Eye (tissue), 1 donor: ENCODE measurements at places on chromosomes 11 and 22.

DNA sequence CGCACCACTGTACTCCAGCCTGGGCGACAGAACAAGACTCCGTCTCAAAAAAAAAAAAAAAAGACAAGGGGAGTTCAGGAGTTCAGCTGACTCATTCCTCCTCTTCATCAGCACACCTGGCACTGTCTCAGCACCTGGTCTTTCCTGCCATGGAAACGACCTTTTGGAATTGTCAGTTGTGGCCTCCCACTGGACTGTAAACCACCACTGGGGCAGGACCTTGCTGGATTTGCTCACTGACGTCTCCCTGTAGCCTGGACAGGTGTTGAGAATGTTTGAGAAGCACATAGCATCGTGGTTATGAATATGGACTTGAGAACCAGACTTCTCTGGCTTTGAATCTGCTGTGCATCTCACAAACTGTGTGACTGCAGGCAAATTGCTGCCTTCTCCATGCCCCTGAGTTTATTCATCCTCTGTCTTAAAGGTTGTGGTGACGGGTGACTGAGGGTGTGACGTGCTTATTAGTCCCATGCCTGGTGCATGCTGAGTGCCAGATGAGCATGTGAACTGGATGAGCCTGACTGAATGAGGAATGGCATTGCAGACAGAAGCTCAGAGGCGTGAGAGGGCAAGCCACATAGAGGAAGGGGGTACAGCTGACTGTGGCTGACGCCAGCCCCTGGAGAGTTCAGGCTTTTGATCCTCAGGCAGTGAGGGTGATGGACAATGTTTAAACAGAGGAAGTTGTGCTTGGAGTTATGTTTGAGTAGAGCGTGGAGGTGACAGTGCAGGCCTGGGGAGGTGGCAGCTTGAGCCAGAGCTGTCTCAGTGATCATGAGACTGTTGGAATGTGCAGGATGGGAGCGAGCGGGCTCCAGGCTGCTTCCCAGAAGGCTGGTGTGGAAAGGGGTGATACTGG, 12.7 kb downstream of the TOM1 start:
- DNase-seq: peak; percentile 40

- DNase-seq: no peak
Measured at GRCh38 chr11:134513585-134514120, 101.6 kb upstream of the B3GAT1 start.

DNA sequence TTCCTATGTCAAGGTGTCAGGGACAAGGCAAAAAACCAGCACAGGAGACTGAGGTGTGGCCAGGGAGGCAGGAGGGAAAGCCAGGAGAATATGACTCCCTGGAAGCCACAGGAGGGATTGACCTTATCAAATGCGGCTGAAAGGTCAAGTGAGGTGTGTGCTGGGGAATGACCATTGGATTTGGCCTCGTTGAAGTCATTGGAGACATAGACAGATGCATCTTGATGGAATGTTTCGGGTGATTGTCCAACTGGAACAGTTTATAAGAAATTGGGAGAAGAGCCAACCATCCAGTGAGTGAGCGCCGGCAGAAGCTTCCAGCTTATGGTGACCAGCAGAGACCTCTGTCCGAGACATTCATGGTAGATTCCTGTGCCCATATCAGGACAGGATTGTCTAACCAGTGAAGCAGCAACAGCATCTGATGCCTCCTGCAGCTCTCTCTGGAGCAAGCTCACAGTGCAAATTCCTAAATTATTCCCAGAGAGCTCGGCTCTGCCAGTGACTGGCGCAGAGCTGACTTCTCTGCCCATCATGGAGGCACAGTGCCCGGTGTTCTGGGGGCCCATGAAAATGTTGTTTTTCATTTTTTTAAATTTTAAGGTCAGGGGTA, 95.4 kb downstream of the MYO18B start:
- no peak for DNase-seq

GRCh38 chr11:79453617-79454016, 12.8 kb upstream of the TENM4 start:
- no peak for DNase-seq

DNA sequence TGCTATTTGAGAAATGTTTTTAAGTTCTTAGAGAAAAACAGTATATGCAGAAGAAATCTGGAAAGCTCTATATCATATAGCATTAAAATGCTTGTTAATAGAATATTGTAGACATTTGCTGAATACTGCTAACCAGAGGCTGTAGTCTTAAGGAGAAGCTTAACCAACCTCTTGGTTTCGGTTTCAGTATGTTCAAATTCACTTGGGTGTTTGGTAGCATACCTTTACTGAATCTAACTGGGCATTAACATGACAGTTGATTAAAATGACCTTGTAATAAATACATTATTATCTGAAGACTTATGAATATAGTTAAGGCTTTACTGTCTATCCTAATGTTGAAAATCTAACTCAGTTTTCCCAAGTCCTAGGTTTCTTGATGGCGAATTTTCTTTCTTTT, 5.4 kb downstream of the PCF11 start:
- DNase-seq: no peak

DNA sequence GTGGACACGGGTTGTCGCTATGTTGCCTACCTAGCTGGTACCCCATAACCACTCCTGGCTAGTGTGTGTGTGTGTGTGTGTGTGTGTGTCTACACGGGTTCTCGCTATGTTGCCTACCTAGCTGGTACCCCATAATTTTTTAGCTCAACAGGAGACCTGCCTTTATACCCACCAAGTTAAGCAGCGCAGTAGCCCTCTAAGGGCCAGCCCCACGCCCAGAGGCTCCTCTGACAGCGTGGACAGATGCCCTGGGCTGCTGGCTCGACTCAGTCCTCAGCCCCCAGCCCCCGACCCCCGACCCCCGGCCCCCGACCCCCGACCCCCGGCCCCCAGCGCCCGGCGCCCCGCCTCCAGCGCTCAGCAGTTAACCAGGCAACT, 351 bp upstream of the AKIP1 start:
- no peak for DNase-seq

- DNase-seq: peak; percentile 0
Measured at GRCh38 chr11:3157381-3158130, 7.6 kb downstream of the OSBPL5 start.

- DNase-seq: no peak
Measured at GRCh38 chr11:9615031-9615451, 41.6 kb downstream of the WEE1 start.

GRCh38 chr11:34586488-34587281, 34.2 kb upstream of the EHF start:
- DNase-seq: no peak

DNA sequence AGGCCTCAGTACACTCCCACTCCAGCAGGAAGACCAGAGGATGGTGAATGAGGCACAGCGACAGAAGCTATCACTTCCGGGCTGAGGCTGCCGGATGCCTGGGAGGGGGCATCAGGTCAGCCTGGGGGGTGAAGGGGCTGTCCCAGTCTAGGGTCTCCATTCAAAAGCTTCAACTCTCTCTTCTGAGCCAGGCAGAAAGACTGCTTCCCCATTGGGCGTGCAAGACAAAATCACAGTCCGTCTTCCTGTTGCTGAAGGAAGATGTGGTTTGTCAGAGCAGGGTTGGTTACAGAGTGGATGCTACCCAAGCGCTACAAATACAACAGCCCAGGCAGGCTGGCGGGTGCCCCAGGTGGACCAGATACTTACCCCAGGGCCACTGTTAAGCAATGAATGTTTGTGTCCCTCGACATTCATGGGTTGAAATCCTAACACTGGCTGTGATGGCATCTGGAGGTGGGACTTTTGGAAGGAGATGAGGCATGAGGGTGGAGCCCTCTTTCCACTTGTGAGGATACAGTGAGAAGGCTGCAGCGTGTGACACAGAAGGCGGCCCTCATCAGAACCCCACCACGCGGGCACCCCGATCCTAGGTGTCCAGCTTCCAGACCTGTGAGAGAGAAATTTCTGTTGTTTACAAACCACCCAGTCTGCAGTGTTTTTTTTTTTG, 12.0 kb downstream of the UPK3A start:
- no peak for DNase-seq

- DNase-seq: peak; percentile 77
Measured at GRCh38 chr22:37639070-37639760, at the start of gene SH3BP1. Gene SH3BP1 (plus strand): TSS chr22:37639669. CDS start chr22:37639788, 119 bp downstream.

DNA sequence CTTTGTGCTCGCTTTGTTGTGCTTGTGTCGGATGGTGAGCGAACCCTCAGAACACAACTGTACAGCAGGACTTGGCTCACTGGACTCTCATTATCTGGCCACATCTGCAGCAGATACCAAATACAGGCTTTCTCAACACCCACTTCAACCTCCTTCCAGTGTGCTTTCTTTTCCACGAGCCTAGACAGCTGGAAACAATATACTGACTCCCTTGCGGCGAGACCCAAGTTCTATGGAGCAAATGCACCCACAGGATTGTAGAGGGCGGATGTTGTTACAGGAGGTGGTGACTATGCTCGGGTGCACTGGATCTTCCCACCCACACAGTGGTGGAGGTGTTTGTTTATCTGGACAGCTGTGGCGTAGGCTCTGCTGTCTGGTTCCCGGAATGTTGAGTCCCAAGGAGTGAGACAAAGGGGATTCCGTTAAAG, 204.3 kb downstream of the TENM4 start:
- peak; percentile 46 for DNase-seq

GRCh38 chr22:42791721-42792452, 65.2 kb downstream of the ARFGAP3 start:
- no peak for DNase-seq

DNA sequence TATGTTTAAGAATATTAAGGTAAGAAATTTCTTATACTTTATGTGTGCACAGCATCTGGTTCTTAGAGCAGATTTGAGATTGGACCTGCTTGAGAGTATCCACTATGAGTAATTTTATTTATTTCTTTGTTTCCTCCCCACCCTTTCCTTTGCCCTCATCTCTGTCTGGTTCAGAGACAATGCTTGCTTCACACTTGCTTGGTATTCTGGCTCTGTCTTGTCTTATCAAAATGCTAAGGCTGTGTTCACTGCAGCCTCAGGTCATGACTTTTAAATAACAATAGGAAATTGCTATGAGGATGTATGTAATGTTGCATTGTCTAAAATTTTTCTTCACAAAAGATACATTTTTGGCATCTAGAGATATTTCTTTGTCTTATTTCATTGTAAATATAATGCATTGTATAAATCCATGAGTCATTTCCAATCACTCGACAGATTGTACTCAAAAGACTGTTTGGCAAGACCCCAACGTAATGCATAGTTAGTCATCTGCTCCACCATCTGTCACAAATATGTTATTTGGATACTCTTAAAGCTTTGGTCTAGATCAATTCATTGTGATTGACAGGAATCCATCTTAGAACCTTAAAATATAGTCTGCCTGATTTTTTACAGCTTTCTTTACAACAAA, 395.7 kb downstream of the AASDHPPT start:
- DNase-seq: peak; percentile 50

DNA sequence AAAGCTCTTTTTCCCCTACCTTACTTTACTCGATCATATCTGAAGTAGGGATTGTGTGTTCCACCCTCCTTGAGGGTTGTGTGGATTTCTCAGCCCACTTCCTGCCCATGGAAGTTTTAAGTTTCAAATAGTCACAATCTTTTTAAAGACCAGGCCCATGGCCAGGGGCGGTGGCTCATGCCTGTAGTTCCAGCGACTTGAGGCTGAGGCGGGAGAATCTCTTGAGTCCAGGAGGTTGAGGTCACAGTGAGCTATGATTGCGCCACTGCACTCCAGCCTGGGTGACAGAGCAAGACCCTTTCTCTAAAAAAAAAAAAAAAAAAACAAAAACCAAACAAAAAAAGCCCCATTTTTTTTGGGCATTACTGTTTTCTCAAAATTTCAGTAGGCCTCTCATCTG, 36.3 kb upstream of the LRRC10B start:
- no peak for DNase-seq
